ENCODE measurements at places on chromosomes 1 and 21.
A peak's percentile ranks its signal among the peaks of the same experiment; 100 is the strongest.

GRCh38 chr1:17273096-17273495, 24.2 kb downstream of the PADI3 start:
- no peak for DNase-seq

DNA sequence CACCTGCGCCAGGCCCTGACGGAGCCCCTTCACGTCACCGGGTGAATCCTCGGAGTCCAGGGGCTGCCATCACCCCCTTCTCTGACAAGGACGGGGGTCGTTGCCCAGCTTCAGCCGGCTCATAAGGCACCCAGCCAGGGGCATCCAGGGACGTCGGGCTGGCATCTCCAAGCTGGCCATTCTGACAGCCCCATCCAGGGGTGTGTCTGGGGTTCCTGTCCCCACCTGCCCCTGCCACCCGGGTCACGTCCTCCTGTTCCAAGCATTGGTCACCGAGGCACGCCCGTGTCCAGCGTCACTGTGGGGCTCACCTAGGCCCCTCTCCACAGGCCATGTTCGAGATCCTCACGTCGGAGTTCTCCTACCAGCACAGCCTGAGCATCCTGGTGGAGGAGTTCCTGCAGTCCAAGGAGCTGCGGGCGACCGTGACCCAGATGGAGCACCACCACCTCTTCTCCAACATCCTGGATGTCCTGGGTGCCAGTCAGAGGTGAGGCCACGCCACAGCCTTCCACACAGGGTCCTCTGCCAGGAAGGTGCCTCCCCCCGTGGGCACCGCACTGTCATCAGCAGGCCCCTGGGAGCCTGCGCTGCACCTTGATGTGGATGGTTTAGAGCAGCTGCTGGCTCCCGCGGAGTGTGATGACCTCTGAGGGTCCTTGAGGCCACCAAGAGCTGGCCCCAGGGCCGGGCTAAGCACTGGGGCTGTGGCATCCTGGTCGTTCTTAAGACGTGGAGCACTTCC, 14.8 kb downstream of the ARHGEF16 start:
- no peak for DNase-seq

DNA sequence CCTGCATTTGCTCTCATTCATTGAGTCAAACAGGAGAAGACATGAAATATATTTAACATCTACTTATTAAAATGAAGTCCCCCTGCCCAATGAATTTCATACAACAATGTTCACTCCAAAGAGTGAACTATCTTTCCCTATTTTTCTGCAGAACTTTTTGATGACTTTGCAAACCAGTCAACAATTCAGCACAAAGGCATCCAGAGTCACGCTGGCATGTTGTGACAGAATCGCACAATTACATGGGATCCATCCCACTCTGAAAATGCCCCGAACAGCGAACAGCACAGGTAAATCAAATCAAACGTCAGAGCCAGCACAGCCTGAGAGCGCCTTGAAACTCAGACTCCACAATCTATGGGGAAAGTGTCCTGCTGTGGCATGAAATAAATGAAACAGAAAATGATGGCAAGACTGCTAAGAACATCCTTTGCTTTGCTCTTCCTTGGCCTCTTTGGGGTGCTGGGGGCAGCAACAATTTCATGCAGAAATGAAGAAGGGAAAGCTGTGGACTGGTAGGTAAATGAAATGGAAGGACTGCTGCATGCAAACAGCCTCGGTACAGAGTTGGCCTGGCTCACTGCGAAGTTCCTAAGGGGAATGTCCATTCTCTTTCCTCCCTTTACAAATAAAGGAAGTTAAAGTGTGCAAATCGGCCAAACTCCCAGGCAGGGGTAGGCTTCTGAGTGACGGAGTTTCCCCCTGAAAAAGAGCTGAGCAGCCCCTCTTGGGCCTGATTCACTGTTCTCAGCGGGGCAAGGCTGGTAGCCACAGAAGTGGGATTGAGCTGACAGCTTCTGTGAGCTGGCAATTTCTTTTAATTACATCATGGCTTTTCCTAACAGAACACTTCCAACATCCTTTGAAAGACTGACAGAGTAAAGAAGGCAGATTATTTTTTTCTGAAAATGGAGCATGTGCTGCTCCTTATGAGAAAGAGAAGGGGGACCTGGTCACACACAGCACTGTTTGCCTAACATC, at the start of gene DNASE2B:
TSS of gene DNASE2B (plus strand) at position 310 of the 981 bp plus-strand sequence. CDS start at position 391, 81 bp downstream.
- DNase-seq, result no peak

DNA sequence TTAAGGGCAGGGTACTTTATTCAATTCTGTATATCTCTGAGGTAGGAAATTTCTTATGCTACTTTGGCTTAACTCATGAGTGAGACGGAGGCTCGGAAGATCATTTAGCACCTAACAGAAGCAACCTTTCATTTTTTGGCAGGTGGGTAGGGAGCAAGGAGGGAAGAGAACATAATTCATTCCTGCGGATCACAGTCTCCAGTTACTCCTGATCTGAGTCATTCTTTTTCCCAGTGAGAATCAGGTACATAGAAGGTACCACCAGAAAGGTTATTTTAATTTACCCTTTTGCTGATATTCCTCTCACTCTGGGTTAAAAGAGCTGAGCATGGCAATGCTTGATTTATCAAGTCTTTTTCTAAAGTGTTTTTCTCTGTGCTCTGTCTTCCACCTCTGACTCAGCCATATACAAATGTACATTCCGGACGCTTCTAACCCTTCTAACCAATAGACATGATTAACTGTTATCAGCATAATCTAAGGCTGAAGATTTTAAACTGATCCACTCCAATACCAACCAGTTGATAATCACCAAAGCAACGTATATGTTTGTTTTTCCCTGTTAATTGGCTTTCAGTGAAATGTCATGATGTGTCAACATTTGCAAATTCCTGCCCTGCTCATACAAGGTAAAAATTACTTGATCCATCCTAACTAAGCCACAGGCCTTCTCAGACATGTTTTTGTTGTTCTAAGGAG, 271.7 kb downstream of the DUSP10 start:
- no peak for DNase-seq

GRCh38 chr1:2907051-2907450, 105.6 kb upstream of the TTC34 start:
- DNase-seq, result no peak

DNA sequence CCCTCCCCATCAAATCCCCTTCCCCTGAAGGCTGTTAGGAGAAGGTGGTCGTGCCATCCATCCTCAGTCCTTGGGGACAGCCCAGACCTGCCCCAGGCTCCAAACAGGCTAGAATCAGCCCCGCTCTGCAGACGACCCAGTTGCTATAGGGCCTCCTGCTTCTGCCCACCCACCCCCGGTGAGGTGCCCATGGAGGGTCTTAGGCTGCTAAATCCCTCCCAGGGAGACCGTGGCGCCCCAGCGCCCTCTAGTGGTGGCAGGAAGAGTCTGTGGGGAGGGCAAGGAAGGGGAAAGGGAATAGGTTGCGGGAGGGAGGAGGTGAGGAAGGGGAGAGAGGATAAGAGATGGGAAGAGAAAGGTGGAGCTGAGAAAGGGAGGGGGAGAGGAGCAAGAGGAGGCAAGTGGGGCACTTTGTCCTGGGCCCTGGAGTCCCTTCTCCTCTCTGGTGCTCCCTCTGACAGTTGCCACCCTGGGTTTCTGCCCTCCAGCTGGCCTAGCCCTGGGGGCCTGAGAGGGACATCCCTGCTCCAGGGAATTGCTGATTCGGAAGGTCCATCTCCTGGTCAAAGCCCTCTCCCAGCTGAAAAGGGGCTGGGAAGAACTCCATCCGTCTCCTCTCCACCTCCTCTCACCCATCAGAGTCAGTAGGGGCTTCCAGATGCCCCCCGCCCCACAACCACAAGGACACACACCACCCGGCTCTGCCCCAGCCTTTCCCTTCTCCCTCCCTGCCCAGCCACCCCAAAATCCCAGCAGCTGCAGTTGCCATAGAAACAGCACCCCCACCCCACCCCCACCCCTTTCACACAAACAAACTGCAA, 55.4 kb downstream of the CAMK2N1 start:
- peak; percentile 12 for DNase-seq

DNA sequence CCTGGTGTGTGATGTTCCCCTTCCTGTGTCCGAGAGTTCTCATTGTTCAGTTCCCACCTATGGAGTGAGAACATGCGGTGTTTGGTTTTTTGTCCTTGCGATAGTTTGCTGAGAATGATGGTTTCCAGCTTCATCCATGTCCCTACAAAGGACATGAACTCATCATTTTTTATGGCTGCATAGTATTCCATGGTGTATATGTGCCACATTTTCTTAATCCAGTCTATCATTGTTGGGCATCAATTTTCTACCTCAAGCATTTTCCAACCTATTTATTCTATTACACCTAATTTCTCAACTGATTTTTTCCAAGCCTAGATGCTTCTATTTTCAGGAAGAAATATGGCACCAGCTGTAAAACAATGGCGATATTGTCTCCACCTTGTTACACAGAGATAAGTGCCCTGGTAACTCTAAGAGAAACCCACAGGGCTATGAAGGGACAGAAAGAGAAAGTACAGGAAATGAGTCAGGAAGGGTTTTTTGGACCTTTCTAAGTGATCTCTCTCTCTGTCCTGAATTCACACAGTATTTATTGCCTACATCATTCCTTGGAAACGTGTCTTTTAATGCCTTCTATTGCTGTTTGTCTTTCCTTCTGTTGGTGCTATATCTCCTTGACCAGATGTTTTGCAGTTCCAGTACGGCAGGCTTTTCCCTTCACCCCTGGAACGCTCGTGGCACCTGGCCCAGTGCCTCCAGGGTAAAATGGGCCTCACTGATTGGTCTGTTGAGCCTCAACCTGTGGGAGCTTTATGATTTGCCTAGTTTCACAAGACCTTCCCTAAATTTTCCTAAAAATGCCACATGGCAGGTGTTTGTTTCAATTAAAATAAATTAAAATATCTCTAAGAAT, 14.6 kb upstream of the JAK1 start:
- DNase-seq, result no peak

DNA sequence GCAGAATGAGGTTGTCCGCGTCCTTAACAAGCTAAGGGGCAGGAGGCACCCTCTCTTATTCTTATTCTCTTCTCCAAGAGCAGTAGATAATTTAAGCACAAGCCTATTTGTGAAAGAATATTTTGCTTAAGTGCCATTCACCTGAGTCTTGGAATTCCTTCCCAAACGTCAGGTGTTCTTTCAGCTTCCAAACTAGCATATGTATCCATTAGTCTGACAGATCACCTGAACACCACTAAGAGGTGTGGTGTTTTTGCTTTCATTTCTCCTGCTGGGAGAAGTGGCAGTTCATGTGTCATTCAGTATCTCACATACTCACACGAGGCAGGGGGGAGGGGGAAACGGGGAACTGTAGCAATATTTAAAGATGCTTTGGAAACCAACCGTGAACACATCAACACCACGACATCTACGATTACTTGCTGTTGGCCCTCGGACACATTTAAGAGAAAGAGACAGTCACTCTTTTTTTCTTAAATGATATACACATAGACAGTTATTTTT, 45.5 kb upstream of the RBM15 start:
- no peak for DNase-seq

DNA sequence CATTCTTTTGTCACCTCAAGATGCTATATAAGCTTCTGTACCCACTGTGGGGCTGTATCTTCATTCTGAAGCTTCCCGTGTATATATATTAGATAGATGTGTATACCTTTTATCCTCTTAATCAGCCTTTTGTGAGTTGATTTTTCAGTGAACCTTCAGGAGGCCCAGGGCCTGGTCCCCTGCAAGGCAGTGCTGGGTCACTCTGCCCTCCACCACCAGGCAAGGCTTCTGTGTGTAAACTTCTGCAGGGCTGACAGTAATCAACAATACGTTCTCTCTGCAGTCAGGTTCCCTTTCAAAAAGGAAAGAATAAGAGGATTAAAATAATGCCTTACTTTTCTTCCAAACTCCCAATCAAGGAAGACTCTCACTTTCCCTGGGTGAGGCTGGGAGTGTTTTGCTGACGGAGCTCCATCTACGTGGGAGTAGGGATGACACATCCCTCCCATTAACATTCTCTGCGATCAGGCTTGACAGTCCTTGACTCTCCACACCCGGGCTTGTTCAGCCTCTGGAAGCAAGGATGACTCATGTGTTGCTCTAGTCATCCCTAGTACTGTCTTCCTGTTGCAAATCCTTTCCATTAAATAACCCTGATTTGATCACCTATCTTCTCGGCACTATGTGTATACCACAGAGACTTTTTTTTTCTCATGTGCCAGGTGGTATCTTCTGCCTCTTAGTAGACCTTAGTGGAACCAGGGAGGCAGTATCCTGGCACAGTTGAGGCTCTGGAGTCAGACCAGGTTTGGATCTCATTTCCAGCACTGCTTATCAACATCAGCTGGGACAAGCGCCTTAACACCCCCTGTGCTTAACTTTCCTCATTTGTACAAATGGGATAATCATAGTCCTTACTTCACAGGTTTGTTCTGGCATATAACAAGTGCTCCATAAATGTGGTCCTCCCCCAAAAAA, 70.3 kb upstream of the KCNK1 start:
- no peak for DNase-seq

GRCh38 chr21:14877581-14878228, 187.1 kb downstream of the NRIP1 start:
- DNase-seq, result no peak

DNA sequence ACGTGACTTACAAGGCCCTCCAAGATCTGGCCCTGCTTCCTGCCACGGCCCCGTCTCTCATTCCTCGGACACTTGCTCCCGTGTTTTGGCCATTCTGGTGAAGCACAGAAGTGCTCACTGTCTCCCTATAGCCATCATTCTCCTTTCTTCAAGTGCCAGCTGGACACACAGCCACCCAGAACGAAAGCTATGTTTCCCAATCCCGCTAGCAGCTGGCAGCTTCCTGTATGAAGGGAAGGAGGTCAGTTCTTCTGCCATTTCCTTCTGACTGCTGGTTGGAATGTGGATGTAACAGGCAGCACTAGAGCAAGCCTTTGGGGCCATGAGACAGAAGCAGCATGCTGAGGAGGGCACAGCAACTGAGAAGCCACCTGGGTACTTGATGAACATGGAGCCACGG, 82.8 kb downstream of the TGFBR3 start:
- no peak for DNase-seq

DNA sequence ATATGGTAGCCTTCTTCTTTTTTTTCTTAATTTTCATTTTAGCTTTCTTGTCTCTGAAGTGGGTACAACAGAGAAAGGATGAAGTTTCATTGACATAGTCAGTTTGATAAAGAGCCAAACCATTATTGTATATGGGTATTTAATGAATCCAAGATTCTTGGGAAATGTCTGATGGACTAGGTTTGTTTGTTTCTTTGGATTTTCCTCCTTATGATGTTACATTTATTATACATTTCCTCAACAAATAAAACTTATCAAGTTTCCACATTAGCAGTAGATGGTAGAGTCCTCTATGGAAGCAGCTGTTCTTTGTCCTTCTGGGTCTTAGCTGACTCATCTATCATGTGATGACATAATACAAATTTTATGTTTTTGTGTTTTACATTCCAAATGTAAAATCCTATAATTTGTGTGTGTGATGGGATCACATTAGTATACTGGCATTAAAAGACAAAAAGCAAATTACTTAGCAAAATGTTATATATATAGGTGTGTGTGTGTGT, 6.0 kb downstream of the COL24A1 start:
- no peak for DNase-seq

- no peak for DNase-seq
Measured at GRCh38 chr1:113610372-113610771, 148.9 kb downstream of the PHTF1 start.

- DNase-seq, result no peak
Measured at GRCh38 chr1:175114996-175115395, 47.4 kb downstream of the TNN start.

All from activated T-helper 1 cell treated with Interleukin-2 at 50 U/mL for 16 hours (primary cell).